ENCODE measurements at places on chromosomes 2 and 18. TPM values are rescaled to one million over a fixed set of nuclear protein-coding genes. Genes with fewer than 3 reads are reported as not detected.

GRCh38 chr2:8680822-8681760 is 765 bp upstream of the ID2 start:
- peak; percentile 48 for DNase-seq

DNA sequence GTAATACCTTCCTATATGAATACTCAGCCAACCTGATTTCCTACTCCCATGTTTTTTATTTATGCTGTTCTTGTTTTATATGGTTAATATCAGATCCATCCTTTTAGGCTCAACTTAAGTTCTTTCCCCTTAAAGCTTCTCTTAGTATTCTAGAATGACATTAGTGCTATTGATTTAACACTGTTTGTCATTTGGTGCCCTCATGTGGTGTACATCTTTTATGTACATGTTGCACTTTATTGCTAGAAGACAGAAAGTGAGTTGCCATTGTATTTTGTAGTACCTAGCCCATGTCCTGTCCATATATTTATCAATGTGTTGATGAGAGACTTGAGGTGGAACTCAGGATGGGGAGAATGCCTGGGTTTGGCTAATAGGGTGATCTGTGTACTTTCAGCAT is 2.5 kb downstream of the HTRA2 start:
- no peak for DNase-seq

- DNase-seq = no peak
Observed at GRCh38 chr18:64082054-64082453, 66.8 kb downstream of the LINC00305 start.

- no peak for DNase-seq
Observed at GRCh38 chr18:63951302-63951705, 2.2 kb downstream of the HMSD start.

DNA sequence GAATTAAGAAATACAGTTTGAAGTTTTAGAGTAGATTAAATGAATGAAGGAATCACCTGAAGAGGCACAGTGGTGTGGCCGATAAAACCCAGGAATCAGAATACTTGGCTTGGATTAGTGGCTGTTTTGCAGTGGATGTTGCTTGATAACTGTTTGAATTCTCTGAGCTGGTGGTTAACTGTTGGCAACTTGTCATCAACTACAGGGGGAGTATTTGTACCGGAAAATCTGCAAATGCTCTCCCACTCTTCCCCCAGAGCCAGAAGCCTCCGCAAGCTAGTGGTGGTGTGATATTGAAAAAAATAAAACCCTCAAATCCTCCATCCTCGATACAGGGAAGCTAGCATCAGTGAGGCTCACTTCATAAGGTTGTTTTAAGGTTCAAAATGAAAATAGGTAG is 326.7 kb downstream of the DPP10 start:
- DNase-seq = no peak

DNA sequence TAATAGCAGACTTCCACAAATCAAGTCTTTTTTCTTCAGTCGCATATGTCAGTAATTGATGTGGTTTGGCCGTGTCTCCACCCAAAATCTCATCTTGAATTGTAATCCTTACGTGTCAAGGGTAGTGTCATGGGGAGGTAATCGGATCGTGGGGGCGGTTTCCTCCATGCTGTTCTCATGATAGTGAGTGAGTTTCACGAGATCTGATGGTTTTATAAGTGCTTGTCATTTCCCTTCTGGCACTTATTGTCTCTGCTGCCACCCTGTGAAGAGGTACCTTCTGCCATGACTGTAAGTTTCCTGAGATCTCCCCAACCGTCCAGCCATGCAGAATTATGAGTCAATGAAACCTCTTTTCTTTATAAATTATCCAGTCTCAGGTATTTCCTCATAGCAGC is 478.8 kb downstream of the PTPRM start:
- no peak for DNase-seq

DNA sequence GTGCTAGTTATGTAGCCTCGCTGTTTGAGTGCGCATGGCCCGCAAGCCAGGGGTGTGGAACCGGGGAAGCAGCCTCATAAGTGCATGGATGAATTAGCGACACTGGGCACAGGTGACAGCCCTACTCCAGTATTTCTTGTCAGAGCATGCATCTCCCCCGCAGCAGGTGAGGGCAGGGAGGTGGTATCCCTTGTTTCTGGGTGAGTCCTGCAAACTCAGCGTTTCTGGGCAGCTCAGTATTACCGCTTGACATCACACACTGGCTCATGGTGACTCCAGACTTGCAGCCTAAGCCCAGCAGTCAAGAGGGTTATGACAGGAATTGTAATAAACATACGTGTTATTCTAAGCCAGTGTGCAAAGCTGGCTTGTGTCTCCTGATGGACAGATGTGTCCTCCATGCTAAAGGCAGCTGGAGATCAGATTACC is 2.5 kb downstream of the CABLES1 start:
- DNase-seq = no peak

PSME4 gene
- 68.3 TPM for total RNA-seq

STAT4 gene
- total RNA-seq = 6.6 TPM

COLEC11 gene
- total RNA-seq = 6.6 TPM

GMCL1 gene
- 4.4 TPM for total RNA-seq
